Peyer's patch (tissue), 4 donors: ENCODE measurements at places on chromosomes 5 and 9.
A peak's percentile ranks its signal among the peaks of the same experiment; 100 is the strongest.

DNA sequence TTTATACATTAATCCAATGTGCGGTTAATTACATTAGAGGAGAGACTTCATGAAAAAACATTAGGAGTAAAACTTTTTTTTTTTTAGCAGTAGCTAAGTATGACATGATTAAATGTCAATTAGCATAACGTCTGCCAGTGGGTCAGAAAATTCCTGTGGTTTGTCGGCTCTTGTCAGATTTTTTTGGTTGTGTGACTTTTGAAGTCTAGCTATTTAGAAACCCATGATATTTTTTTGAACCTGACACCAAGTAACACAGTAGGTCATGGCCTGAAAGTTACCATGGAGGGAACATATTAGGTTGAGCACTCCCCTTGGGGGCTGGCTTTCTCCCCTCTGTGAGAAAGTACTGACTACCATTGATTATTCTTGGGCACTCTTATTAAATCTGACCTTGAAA lies 84.8 kb upstream of the ALDH1A1 start:
- no peak for DNase-seq

GRCh38 chr9:133054966-133055365 lies 6.8 kb upstream of the CEL start:
- DNase-seq: no peak

GRCh38 chr5:40628407-40628806 lies 51.3 kb upstream of the PTGER4 start:
- DNase-seq: no peak

GRCh38 chr9:16870596-16871335 lies at the start of gene BNC2:
TSS of gene BNC2 (minus strand) at chr9:16870670. CDS start at chr9:16870648, 22 bp downstream.
- DNase-seq: peak; percentile 66

- DNase-seq: no peak
Measured at GRCh38 chr5:181222630-181223057, 437 bp upstream of the TRIM41 start.

DNA sequence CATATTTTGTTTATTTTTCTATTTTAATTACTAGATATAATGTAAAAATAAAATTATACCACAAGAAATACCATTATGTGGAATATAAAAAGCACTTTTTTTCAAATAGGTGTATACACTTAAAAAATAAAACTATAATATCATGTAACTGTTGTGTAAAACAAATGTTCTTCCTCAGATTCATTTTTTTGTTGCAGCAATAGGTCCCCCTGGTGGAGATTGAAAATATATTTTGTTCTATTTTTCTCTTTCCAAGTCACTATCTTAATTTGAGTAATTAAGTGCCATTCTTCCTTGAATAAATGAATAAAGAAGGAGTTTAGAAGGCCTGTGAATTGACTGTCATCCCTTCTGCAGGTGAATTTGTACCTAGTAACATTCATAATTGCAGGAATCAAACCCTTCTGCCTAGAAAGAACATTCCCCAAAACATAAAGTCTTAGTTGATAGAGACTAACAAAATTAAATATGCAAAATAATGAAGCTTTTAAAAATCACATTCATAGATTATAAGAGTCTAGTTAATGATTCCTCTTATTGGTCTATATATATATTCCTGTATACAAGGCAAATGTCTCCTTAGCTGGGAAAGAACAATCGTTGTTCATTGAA lies 23.4 kb downstream of the CETN3 start:
- no peak for DNase-seq

- DNase-seq: no peak
Measured at GRCh38 chr5:157984611-157985010, 125.7 kb upstream of the CLINT1 start.

GRCh38 chr9:77917800-77918199 lies 113.8 kb downstream of the GNAQ start:
- DNase-seq: no peak

DNA sequence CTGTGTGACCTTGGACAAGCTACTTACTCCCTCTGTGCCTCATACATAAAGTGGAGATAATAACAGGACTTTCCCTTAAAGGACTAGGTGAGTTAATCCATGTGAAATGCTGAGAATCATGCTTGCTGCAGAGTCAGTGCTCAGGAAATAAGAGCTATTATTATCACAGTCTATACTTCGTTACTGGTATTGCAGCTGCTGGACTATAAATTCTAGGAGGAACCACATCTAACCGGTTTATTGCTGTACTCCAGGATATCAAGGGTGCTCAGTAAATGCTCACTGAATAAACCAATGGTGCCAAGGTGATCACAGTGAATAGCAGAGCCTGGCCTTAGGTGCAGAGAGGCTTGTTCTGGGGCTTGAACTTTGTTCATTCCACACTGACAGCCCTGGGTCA lies 69.3 kb downstream of the HSPA4 start:
- no peak for DNase-seq

- DNase-seq: no peak
Measured at GRCh38 chr9:33619666-33620404, 95.8 kb downstream of the ANKRD18B start.

DNA sequence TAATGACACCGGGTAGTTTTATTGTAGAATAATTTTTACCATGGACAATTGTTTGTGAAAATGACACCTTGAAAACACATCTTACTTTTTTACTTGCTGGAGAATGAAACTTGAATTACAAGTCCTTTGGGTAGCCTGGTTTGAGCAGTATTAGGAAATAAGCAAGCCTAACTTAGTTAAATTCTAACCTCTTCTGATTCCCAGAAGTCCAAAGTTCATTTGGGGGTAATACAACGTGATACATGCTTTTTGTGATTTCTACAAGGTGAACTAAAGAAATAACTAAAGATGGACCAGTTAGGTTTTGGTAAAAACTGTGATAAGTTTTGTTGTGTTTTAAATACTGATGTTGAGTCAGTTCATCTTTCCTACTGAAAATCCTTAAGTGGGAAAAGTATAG lies 135.4 kb upstream of the DMRT1 start:
- DNase-seq: no peak

- no peak for DNase-seq
Measured at GRCh38 chr9:116368680-116369079, 215.1 kb downstream of the PAPPA start.

- DNase-seq: peak; percentile 34
Measured at GRCh38 chr9:113652355-113653152, 189.0 kb downstream of the RGS3 start.

- no peak for DNase-seq
Measured at GRCh38 chr9:18707061-18707461, 233.1 kb downstream of the ADAMTSL1 start.

- DNase-seq: no peak
Measured at GRCh38 chr5:168123631-168124528, 167.6 kb upstream of the WWC1 start.

DNA sequence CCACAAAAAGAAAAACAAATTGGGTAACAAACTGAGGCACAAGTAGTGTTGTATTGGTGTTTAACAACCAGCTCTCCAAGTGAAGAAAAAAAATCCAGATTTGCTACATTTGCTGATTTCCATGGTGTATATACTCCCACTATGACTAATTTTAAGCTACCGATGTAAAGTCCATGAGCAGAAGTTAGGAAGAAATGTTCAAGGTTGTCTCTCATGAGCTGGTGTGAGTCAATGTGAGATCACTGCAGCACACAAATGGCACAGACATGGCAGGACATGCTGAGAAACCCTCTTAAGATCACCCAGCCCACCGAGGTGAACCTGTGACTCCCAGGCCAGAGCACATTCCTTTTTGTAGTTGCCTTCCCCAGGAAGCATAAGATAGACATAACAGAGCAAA lies 36.2 kb downstream of the SLC44A1 start:
- DNase-seq: no peak

DNA sequence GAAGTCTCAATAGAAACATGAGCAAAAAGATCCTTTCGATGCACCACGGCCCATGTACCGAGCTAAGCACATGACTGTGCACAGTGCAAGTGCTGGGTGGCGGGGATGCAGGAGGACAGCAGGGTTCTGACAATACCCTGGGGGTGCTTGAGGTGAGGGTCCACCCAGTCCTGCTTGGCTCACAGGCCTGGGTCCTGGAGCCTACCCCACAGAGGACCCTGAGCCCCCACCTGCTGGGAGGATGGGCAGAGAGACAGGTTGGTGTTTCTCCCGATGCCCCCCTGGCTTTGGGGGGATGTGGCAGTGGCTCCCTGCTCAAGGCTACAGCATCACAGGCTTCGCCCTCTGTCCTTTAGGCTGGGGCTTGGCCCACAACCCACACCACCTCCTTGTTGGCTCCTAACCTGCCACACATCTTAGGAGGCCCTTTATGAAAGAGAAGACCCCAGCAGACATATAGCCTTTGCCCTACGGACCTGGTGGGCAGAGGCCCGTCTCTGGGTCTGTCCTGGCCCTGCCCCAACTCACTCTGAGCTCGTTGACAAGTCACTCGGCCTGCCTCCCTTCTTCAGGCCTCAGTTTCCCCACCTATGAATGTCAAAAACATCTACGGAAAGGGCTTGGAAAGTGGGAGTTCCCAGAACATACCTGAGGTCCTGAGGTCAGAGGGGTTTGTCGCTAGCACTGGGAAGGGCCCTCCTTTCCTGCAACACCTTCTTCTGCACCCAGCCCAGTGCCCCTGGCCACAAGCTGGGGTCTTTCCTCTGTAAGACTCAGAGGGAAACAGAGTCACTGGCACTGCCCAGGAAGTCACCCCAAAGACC lies 50.3 kb downstream of the BARX1 start:
- DNase-seq: no peak

DNA sequence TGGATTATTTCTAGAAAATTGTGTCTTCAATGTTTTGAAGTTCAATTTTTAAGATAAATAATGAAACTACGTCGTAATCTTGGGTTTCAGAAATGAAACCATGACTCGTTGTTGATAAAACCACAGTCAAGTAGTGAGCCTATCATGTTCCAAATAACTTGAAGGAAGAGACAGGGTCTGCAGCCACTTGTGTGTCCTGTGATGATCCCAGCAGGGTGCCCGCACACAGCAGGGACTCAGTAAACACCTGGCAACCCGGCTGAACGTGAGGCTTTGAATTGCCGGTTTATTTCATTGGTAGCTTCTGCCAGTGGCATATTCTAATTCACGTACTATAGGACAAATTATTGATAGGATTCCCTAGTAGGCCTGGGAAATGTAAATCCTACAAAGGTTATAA lies 679.6 kb downstream of the IRX1 start:
- DNase-seq: no peak

GRCh38 chr9:112339886-112340285 lies 6.5 kb upstream of the PTBP3 start:
- no peak for DNase-seq

- no peak for DNase-seq
Measured at GRCh38 chr5:115124741-115125140, 45.0 kb downstream of the TRIM36 start.

- no peak for DNase-seq
Measured at GRCh38 chr5:83764101-83764500, 43.4 kb upstream of the HAPLN1 start.

DNA sequence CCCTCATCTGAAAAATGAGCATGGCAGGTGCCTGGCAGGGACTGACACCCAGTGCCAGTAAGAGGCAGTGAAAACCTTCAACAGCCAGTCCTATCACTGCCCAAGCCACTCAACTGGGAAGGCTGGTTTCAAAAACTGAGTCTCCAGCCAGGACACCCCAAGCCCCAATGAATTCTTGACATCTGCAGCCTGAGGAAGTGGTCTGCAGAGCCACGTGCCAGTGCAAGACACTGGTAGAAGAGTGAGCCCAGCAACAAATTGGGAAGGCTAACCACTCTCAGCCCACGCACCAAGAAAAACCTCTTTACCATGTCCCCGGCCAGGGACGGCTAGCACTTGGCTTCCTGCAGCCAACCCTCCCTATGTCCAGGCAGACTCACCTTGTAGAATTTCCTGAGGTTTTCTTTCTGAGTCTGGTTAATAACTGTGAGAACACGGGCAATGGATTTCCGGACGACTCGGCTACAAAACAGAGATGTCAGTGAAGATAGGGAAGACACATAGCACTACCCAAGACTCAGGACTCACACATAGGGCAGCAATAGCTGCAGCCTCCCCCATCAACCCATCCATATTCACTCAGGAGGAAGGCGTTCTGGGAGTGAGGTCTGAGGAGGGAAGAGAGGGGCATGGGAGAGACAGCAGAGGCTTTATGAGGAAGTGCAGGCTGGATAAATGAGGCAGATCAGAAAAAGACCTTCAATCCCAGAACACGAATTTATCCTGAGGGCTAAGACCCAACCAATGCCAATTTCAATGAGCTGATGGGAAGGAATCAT lies 1.8 kb downstream of the RPL35 start:
- DNase-seq: no peak

- no peak for DNase-seq
Measured at GRCh38 chr9:93224591-93224990, 40.7 kb downstream of the WNK2 start.

DNA sequence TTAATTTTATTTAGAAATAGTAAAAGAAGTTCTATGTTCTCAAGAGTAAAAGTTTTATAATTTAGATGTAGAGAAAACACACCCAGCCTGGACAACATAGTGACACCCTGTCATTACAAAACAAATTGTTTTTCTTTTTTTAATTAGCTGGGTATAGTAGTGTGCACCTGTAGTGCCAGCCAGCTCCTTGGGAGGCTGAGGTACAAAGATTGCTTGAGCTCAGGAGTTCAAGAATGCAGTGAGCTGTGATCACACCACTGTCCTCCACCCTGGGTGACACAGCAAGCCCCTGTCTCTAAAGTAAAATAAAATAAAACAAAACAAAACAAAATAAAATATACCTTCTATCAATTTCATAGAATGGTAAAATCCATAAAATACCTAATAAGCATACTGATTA lies 1017.8 kb upstream of the DMAC1 start:
- DNase-seq: no peak

- no peak for DNase-seq
Measured at GRCh38 chr5:1474866-1475543, 29.8 kb upstream of the SLC6A3 start.

- DNase-seq: no peak
Measured at GRCh38 chr5:34708777-34709176, 52.6 kb downstream of the RAI14 start.

GRCh38 chr9:94624629-94625028 lies 14.7 kb downstream of the FBP1 start:
- no peak for DNase-seq

DNA sequence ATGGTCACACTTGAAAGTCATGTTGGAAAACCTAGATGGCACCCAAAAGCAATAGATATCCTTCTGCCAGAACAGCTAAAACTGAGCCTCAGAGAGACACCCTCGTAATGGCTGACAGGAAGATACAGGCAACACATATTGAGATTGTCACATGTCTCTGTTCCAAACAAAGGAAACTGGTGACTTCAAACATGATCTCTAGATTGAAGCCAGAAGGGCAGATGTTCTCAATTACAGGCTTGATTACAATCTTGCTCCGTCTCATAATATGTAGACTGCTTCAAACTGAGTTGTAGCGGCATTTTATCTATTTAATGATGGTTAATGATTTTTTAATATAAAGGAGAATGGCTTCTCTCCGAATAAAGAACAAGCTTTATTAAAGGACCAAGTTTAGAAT lies 774.3 kb downstream of the KCTD16 start:
- no peak for DNase-seq
